ENCODE measurements at places on chromosomes 2 and 18.

DNA sequence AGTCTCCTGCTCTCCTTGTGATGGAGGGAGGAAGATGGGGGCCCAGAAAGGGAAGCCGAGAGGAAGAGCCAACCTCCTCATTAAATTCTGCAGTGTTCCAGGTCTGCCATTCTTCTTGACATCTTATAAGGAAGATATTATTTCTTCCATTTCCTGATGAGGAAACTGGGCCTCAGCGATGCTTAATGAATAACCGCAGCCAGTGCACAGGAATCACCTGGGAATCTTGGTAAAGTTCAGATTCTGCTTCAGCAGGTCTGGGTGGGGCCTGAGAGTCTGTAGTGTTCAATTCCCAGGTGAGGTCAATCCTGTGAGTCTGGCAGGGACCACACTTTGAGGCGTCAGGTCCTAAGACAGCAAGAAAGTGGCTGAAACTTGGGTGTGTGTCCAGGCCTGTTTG lies 17.3 kb downstream of the PCARE start:
- no peak for DNase-seq

- no peak for DNase-seq
Observed at GRCh38 chr2:39128919-39129391, 8.1 kb upstream of the SOS1 start.

- DNase-seq = no peak
Observed at GRCh38 chr2:104332731-104333130, 521.2 kb upstream of the POU3F3 start.

GRCh38 chr2:142586693-142587580 lies 290.5 kb upstream of the KYNU start:
- DNase-seq = no peak

DNA sequence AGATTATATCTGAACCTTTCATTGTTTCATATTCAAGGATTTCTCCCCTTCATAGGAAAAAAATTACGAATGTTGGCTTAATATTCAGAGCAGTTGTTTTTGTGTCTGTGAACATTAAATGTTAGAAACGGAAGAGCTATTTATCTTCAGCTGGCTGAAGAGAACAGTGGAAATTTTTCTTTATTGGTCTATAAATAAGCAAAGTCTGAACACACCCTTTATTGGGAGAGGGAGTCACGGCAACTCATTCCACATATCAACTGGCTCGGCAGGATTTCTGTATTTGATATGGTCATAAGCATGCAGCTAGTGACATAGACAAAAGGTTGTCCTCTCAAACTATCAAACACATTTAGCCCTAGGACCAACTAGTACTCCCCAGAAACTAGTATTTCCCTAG lies 468.4 kb upstream of the HNRNPA3 start:
- no peak for DNase-seq

GRCh38 chr2:202910698-202911097 lies 775 bp downstream of the WDR12 start:
- DNase-seq = no peak

DNA sequence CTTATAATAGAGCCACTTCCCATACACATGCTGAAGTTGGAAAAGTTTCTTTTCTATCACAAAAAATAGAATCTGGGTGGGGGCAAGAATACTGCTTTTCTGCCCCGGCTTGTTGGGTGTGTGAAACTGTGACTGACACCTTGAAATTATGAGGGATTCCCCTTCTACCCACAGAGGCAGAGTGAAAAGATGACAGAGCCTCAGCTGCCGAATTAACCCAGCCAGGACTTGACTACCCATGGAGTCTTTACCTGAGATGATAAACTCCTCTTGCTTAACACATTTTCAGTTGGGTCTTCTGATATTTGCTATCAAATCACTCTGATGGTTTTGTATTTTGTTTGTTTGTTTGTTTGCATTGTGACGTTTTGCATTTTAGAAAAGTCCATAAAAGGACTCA lies 66.0 kb upstream of the PMAIP1 start:
- no peak for DNase-seq

DNA sequence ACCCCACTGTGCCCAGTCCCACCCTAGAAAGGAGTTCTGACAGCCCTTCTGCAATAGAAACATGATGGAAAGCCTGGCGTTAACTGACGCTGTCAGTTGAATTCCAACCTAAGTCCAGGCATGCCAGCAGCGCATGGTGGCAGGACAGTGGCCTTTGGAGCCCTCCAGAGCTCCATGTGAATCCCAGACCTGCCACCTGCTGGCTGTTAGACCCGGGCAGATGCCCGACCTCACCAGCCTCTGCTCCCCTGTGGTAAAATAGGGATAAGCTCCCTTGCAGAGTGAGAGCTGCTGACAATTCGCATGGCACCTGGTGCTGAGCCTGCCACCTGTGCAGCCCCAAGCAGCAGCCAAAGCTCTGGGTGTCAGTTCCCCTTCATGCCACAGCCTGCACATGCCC lies 138.6 kb downstream of the LOXHD1 start:
- DNase-seq = no peak

GRCh38 chr2:18047213-18047611 lies 168.7 kb downstream of the KCNS3 start:
- no peak for DNase-seq

DNA sequence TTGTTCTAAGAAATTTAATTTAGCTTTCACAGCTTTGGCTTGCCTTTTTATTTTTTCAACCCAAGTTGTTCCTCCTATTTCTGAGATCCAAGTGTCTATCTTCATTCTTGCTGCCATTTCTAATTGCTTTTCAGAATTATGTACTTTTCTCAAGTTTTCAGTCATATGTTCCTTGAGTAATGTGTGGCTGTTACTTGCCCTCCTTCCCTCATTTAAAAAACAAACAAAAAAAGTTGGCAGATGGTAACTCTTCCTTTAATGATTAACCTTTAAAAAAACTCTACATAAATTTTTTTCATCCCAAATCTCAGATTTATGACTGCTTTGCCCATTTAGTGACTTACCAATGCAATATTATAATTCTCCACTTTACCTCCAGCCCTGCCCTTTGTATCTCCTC lies 131.3 kb downstream of the GALNT3 start:
- DNase-seq = no peak

- no peak for DNase-seq
Observed at GRCh38 chr2:168254158-168254935, 7.0 kb upstream of the STK39 start.

DNA sequence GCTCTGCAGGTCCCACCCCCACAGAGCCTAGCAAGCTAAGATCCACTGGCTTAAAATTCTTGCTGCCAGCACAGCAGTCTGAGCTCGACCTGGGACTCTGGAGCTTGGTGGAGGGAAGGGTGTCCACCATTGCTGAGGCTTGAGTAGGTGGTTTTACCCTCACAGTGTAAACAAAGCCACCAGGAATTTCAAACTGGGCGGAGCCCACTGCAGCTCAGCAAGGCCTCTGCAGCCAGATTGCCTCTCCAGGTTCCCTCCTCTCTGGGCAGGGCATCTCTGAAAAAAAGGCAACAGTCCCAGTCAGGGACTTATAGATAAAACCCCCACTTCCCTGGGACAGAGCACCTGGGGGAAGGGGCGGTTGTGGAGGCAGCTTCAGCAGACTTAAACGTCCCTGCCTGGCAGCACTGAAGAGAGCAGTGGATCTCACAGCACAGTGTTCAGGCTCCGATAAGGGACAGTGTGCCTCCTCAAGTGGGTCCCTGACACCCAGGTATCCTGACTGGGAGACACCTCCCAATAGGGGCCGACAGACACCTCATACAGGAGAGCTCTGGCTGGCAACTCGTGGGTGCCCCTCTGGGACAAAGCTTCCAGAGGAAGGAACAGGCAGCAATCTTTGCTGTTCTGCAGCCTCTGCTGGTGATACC lies 20.0 kb upstream of the NEMP2 start:
- DNase-seq = no peak

- DNase-seq = no peak
Observed at GRCh38 chr2:40451918-40452605, at the start of gene SLC8A1. SLC8A1 (minus strand) TSS chr2:40452090.

- no peak for DNase-seq
Observed at GRCh38 chr2:27118525-27119329, at the start of gene CGREF1. CGREF1 (minus strand) TSS chr2:27119128; CDS start chr2:27104366, 14,762 bp downstream.

DNA sequence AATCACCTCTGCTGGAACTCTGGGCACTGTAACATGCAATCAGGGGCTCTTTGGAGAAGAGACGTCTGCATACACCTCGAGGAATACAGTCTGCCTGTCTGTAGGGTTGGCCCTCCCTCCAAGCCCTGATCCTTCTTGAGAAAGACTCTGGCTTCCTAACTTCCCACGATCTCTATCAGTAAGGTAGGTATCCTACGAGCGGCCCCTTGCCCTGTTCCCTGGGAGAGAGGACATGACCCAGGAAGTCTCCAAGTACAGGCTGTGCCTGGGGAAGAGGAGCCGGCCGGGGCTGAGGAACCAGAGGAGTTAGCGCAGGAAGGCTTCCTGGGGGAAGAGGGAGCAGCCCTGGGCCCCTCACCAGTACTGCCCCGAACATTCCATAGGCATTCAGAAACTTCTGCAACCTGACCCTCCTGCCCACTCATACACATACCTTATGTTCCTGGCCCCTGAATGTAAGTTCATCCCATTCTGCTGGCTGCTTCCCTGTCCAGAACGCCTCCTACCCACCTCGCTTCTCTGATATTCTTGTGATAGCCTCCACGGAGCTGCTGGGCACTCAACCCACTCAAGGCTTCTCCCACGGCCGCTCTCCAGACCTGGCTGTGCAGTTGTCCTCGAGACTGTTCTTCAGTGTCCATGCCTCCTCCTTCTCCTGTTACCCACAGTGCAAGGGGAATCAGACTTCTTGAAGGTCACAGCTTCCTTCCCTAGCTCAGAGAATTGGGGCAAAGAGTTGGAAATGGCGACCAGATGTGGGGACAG lies 116.1 kb downstream of the CYP26B1 start:
- no peak for DNase-seq

DNA sequence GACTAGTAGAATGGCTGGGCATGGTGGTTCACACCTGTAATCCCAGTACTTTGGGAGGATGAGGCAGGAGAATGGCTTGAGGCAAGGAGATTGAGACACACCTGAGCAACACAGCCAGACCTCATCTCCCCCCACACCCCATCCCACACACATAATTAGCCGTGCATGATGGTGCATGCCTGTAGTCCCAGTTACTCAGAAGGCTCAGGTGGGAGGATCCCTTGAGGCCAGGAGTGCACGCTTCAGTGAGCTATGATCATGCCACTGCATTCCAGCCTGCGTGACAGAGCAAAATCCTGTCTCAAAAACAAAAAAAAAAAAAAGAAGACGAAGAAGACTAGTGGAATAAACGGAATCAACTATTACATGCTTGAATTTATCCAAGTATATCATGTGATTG lies 150.0 kb downstream of the STK39 start:
- no peak for DNase-seq

GRCh38 chr2:109209412-109209811 lies 80.4 kb downstream of the SH3RF3 start:
- DNase-seq = no peak

- DNase-seq = no peak
Observed at GRCh38 chr2:188003800-188004199, 287.9 kb upstream of the GULP1 start.

DNA sequence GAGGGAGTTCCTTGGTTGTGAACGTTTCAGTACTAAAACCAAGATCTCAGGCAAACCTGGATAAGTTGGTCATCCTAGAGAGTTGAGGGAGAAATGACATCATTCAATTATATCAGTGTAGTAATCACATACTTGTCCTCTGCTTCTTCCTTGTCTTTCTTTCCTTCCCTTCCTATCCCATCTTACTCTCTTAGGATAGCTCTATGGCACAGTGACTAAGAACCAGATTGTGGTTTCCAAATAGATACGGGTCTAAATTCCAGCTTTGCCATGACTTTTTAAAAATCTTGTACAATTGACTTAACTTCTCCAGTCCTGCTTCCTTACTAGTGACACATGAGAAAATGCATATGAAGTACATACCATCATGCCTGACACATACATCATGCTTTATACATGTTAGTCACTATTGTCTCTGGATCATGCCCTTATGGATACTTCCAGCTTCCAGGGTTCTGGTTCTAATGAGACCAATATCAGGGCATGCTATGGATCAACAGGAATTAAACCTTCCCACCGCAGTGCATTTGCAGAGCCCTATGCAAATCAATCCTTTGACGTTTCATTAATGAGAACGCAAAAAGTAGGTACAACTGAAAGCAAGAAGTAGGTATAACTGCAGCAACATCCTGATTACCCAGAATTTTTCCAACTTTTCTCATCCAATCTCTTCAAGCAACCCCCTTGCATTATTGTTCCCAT lies 168.0 kb upstream of the KLF7 start:
- DNase-seq = no peak

DNA sequence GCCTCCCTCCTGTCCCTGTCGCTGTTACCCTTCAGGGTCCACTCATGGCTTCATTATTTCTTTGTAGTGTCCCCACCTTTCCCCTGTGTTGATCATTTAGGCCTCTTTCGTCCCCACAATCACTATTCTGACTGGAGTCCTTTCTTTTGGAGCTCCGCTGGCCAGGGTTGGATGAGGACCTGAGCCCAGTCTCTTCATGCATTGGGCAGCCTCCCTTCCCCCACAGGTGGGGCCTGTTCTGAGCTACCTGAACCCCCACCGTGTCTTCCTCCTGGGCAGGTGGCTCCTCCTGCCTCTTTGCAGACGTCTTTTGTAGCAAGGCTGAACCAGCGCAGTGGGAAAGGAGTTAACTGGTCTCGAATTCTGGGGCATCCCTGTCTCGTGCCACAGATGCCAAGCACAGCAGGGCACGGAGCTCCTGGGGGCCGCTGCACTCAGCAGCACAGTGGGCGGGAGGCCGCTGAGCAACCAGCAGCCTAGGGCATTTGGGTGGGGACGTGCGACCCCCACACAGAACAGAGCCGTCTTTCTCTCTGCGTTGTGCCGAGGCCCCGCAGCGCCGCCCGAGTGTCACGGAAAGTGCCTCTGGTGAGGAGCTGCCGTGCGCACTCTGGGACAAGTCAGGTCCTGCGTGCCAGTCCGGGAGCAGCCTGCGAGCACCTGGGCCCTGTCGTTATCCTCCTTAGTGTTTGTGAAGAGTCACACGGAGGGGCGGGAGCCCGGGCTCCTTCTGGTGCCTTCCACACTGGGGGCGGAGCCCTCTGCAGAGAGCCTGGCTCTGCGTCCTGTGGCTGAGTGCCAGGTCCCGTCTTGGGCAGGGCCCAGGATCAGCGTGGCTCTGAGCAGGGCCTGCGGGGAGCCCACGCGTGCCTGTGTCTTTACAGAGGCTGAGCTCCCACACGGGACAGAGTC lies 130.1 kb downstream of the NFATC1 start:
- DNase-seq = no peak

DNA sequence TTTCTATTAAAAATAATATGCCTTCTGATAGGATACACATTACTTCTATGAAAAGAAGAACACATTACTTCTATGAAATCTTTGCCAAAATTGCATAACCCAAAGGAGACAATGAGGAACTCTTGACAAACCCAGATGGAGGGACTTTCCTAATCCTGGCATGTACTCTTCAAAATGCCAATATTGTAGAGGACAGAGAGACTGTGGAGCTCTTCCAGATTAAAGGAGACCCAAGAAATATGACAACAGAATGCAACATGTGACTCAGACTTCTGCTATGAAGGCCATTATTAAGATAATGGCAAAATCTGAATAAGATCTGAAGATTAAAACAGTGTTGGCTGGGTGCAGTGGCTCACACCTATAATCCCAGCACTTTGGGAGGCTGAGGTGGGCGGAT lies 22.2 kb downstream of the SOWAHC start:
- no peak for DNase-seq

GRCh38 chr2:48148841-48149430 lies 242.6 kb upstream of the FBXO11 start:
- no peak for DNase-seq

- no peak for DNase-seq
Observed at GRCh38 chr2:205889114-205889513, 196.9 kb downstream of the INO80D start.

- no peak for DNase-seq
Observed at GRCh38 chr2:106270471-106270891, 76.4 kb upstream of the UXS1 start.

- no peak for DNase-seq
Observed at GRCh38 chr18:39168723-39169122, 1603.1 kb upstream of the CELF4 start.

GRCh38 chr2:120511536-120511935 lies 165.6 kb downstream of the INHBB start:
- no peak for DNase-seq
